Vagina (tissue), 2 donors: ENCODE measurements at places on chromosomes 6 and 20. TPM values are rescaled to one million over a fixed set of nuclear protein-coding genes. Genes with fewer than 3 reads are reported as not detected.

Gene TTLL9
- total RNA-seq: not detected

Gene CCDC28A
- total RNA-seq: 11.0 TPM

Gene LBP
- 0.98 TPM for total RNA-seq

DNA sequence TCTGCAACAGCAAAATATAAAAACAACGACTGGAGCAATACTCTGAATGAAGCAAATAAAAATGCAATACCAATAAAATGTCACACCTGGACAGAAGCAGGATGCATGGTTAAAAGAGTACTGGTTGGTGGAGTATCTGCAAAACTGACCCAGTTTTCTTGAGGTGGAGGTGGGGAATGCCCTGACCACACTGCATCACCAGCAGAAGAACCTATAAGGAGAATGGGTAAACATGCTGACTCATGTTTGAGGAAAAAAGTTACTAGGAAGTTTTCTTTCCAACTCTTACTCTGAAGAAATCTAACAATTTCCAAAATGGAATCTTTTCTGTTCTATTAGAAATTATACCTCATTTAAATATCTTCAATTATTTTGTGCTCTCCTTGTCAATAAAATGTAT, 43.6 kb downstream of the REPS1 start:
- H3K4me1 ChIP-seq: peaks cover 10% of the 10 kb centered on the region
- H3K27me3 ChIP-seq: no peaks in the 10 kb centered on the region
- no peak overlapping the region for H3K27ac ChIP-seq
- no peak for DNase-seq

DNA sequence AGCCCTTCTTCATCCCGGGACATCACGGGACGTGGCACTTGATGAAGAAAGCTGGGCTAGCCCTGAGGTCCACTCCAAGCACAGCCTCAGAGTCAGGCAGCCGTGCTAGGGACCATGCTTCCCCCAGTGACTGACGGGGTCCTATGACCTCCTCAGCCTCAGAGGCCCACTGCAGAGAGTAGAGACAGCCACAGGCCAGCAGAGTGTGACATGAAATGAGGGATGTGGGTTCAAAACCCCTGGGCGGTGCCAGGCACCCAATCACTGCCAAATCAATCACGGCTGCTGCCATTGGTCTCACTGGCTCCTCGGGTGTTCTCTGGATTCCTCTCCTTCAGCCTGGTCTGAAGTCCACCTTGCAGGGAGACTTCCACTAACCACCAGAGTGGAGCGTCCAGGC, 197.7 kb upstream of the CDH4 start:
- H3K27me3 ChIP-seq: no peaks in the 10 kb centered on the region
- DNase-seq: no peak
- H3K4me3 ChIP-seq: no peak overlapping the region
- no peak overlapping the region for H3K27ac ChIP-seq
- no peaks in the 10 kb centered on the region for H3K4me1 ChIP-seq
- no peaks in the 10 kb centered on the region for H3K36me3 ChIP-seq

GRCh38 chr20:17511401-17511800, 19.8 kb downstream of the BFSP1 start:
- DNase-seq: no peak
- H3K4me1 ChIP-seq: no peaks in the 10 kb centered on the region
- no peak overlapping the region for H3K4me3 ChIP-seq
- H3K27ac ChIP-seq: no peak overlapping the region
- H3K27me3 ChIP-seq: no peaks in the 10 kb centered on the region

GRCh38 chr20:24871480-24872213, 77.4 kb upstream of the CST7 start:
- H3K27ac ChIP-seq: no peak overlapping the region
- H3K4me3 ChIP-seq: no peak overlapping the region
- DNase-seq: no peak
- no peaks in the 10 kb centered on the region for H3K4me1 ChIP-seq
- H3K27me3 ChIP-seq: no peaks in the 10 kb centered on the region

GRCh38 chr20:37901654-37902503, 1.0 kb upstream of the VSTM2L start:
- H3K27me3 ChIP-seq: peaks cover 4% of the 10 kb centered on the region
- peaks cover 14% of the 10 kb centered on the region for H3K4me1 ChIP-seq
- no peak for DNase-seq
- H3K4me3 ChIP-seq: no peak overlapping the region
- no peaks in the 10 kb centered on the region for H3K36me3 ChIP-seq
